ENCODE measurements at places on chromosomes 3 and 15.

DNA sequence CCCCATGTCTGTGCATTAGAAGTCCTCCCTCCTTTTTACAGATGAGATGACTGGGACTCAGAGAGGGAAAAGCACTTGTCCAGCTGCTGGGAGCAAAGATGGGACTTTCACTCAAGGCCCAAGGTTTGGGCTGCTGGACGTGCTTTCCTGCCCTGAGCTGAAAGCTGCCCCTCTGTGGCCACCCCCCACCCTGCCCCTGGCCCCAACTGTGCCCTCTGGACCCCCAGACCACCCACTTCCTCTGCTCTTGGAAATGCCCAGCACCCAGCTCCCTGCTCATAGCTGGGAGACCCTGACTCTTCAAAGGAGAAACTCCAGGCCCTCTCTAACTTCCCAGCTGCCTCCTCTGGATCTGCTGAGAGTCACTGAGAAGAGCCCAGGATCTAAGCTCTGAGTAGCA lies 20.7 kb downstream of the GRIP2 start:
- DNase-seq, result no peak

GRCh38 chr15:28907338-28907960 lies 21.7 kb downstream of the APBA2 start:
- DNase-seq, result no peak

DNA sequence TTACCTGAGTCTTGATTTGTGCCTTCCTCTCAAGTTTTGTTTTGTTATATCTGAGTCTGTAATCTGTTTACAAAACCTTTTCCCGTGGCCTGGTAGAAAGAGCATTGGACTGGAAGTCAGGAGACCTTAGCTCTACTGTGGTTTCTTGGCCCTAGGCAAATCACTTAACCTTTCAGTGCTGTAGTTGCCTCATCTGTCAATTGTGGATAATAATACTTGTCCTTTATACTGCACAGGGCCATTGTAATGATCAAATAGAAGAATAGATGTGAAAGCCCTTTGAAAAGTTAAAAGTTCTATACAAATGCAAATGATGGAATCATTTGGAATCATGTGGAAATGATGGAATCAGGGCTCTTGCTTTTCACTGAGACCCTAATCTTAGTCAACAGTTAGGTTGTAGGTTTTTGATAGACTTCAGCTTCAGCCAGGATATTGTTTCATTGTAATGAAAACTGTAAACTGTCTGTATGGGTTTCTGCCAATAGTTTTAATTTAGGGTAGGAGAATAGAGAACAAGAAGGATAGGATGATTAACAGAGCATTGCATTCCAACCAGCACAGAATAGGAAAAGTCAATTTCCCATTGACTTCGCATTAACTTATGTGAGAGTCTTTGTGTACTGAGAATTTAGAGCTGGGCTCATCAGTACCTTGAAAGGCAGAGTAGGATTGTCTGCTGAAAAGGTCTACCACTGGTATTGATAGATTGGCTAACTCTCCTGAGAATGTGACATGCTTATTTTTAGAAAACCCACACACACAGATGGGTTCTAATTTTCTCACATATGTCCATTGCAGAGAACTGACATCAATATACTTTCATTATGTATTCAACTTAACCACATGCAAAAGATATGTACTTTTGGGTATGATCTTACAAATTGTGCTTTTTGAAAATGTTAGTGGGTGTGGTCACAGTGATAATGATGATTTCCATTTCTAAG lies 21.8 kb downstream of the MAP2K5 start:
- no peak for DNase-seq

- no peak for DNase-seq
These were observed 343.1 kb upstream of the CCDC54 start for GRCh38 chr3:107034142-107034541.

DNA sequence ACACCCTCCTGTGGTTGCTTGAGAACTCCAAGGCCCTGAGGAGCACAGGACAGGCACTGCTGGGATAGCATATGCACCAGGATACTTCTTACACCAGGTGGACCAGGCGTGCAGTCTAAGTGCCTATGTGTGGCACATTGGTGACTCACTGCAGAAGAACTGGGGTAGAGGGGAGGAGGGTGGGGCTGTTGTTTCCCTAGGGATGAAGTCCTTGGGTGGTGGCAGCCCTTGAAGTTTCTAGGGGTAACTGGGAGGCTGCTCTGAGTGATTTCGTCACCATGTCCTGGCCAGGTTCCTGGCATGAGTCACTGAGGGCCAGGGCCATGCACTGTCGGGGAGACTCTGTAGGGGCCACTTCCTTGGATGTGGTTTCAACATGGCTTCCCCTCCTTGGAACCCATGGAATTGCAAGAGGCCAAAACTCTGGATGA lies 15.9 kb downstream of the MYZAP start:
- DNase-seq, result peak; percentile 51

DNA sequence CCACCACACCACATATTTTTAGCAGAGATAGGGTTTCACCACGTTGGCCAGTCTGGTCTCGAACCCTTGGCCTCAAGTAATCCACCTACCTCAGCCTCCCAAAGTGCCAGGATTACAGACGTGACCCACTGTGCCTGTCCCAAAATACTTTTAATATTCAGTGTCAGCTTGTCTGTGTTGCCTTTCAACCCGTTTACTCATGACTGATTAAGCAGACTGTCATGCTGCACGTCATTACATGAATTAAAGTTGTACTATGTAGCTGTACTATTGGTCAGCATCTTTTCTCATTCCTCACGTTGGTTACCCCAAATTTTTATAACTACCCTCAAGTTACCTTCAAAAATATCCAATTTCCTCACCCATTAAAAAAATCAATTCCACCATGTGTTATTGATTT lies 48.7 kb upstream of the GADL1 start:
- DNase-seq, result no peak

DNA sequence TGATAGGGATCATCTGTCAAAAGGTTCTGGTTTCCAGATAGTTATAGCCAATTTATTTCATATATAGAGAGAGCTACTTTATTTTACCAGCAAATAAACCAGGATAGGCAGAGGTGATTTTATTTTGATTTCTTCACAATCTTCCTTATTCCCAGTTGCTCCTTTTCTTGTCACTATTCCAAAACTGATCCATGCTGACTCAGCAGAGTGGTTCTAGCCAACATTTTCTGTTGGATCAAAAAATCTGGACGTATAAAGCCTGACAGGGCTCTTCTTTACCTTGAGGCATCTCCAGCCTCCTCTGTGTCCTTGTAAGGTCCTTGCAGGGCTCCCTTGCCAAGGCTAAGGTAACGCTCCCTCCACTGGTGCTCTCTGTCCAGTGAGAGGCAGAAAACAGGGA lies 15.8 kb downstream of the HDC start:
- DNase-seq, result no peak

- peak; percentile 18 for DNase-seq
These were observed 20.5 kb downstream of the SLC35A5 start for GRCh38 chr3:112582244-112582874.

DNA sequence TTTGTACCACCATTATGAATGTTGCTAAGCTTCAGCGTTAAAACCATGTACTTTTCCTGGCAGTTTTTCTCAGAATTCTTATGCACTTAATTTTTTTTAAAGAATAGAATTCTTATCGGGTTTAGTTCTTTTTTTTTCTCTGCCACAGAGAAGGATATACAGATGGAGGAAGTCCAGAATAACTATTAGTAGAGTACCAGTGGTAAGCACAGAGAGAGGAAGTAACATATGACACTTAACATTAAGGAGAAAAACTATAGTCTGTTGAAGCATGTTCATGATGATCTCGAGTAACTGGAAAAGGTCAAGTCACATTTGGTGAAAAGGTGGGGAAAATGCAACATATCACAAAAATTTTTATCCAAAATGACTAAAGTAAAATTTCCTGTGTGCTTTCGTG lies 68.9 kb downstream of the RNF13 start:
- no peak for DNase-seq

DNA sequence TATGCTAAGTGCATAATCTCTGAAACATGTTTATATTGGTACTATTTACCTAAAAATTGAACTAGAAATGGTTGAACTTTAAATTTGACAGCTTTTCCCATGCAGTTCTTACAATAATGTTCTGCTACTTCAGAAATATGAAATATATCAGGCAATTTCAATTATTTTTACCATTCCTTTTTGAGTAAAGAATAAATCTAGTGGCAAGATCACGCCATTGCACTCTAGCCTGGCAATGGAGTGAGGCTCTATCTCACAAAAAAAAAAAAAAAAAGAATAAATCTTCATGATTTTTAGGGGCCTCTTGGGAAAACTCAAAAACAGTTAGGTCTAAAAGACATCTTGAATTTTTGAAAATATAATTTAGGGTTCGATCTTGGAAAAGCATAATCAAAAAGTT lies 10.6 kb upstream of the DNAAF4 start:
- DNase-seq, result no peak

DNA sequence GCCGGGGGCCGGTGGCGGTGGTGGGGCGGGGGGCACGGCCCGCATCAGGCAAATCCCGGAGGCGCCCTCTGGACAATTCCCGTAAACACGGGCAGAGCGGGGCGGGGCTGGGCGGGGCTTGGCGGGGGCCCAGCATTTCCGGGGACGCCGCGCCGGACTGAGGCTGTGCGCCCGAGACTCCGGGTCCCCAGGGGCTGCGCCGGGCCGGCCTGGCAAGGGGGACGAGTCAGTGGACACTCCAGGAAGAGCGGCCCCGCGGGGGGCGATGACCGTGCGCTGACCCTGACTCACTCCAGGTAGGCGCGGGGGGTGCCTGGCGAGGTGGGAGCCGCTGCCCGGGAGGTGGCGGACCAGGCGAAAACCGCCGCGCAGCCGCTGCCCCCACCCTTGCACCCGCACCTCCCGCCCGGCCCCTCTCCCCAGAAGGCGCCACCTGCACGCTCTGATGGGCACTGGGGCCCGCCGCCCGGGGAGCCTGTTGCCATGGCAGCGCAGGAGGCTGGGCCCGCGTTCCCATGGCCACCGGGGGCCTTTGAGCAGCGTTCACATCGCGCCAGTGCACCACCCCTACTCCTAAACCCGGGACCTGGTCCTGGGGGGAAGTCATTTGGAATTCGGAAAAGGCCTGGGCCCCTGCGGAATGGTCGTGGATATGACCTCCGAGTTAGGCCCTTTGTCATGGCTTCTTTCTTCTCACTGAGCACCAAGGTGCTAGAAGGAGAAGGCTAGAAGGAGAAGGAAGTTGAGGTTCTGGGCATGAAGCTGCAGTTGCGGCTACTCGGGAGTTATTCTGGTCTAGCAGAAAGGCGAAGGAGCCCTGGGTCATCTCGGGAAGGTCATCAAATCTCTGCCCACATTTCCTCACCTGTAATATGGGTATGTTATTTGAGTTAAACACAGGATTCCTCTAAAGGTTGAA lies 16.1 kb upstream of the SEMA4B start:
- peak; percentile 79 for DNase-seq

GRCh38 chr3:112682361-112682760 lies 41.4 kb upstream of the CCDC80 start:
- no peak for DNase-seq

GRCh38 chr3:139101396-139101795 lies 56.7 kb upstream of the PRR23C start:
- no peak for DNase-seq

DNA sequence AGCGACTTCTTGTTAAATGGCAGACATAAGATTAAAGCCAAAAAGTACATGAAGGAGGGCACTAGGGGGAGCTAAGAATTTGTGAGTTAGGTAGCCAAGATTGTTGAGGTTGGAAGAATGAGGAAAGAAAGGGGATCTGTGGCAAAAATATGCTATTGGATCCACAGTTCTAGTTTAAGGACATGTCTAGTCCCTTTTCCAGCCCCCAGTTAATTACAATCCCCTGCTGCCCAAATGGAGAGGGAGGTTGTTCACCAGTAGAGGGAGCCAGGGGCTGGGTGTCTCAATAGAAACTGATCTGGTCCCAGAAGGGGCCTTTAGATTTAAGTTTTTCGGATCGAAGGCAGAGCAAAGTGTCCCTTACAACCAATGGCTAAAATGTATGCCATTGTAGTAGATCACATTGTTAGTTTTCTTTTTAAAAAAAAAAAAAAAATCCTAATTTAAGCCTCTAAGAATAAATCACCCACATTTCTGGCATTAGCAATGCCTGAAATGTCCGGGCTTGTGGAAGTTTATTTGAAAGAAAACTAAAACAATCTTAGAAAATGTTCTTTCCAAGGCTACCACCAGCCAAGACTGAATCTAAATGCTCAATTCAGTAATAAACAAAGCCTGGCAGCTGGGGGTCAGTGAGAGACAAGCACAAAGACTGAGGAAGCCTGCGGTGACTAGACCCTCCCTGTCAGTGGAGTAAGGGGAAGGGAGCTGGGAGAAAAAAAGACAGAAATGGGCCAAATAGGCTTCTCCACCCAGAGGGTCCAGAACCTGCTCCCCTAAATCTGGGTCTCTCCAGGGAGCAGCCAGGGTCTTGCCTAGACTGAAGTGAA lies 7.1 kb downstream of the COL8A1 start:
- peak; percentile 25 for DNase-seq

DNA sequence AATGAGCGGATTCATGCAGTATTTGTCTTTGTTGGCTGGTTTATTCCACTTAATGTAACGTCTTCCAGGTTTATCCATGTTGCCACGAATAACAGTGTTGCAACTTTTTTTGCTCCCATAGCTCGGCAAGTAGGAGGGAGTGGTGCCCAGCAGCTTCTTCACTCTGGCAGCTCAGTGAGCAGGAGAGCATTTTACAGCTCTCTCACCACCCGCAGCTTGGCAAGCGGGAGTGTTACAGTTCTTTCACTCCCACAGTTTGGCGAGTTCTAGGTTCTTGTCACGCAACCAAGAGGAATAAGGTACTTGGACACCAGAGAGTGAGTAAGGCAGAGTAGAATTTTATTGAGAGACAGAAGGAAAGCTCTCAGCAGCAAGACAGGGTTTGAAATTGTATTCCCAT lies 935.2 kb downstream of the TBL1XR1 start:
- no peak for DNase-seq

- no peak for DNase-seq
These were observed 7.0 kb downstream of the MELTF start for GRCh38 chr3:197022405-197023231.

DNA sequence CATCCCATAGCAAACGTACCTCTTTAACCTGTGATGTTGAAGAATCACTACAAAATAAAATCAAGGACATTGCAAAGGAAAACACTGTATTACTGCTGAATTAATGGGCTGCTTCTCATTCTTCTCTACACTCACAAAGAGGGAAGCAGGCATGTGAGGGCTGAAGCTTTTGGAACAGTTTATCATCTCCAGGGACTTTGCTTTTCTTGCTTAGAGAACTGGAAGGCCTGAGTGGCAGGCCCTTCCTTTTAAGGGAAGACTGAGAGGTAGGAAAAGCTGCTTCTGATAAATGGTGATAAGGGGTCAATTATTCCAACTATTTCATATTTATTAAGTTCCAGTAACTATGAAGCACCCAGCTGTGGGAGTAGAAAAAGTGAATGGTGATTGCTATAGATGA lies 649.6 kb downstream of the NTRK3 start:
- DNase-seq, result no peak

DNA sequence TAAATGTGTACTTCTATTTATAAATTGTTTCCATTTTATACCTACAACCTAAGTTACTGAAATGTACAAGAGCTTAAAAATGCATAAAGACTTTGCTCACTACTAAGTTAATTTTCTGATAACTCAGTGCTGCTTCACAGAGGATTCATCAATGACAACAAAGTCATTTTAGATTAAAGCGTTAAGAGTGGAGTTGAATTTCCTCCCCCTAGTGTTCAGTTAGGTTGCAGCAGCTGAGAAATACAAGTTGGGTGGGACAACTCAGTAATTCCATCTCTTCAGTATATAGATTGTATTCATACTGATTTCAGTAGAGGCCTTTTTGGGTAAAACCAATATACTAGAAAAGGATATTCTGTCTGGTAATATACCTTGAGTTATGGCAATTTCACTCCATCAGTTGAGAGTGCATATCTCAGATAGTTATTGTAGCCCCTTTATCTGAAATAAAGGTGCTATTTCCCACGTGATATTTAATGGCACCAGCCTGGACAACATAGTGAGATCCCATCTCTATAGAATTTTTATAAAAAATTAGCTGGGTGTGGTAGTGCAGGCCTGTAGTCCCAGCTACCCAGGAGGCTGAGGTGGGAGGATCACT lies 6.9 kb upstream of the RPL35A start:
- peak; percentile 55 for DNase-seq
